Amygdala (tissue), 56 donors: ENCODE measurements at places on chromosomes 6 and 20.

DNA sequence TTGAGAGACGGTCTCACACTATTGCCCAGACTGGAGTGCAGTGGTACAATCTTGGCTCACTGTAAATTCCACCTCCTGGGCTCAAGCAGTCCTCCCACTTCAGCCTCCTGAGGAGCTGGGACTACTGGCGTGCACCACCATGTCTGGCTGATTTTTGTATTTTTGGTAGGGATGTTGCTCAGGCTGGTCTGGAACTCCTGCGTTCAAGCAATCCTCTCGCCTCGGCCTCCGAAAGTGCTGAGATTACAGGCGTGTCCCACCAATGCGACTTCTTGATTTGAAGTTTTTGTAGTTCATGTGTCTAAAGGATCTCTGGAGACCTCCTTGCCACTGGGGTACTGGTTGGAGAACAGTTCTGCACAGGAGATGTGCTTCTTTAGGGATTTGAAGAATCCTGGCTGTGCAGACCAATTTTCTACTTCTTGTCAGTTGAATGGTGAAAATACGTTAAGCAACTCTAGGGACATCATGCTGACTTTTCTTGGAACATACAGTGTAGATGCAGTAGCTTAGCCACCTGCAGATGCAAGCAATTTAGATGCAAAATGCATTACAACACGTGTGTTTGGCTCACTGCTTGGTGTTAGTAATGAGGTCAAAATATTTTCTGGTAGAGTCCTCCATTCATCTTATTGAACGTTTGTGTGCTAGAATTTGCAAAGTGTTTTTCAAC lies 28.2 kb downstream of the SYTL3 start:
- DNase-seq = no peak

GRCh38 chr20:1918491-1919165 lies 23.4 kb downstream of the SIRPA start:
- DNase-seq = no peak

- DNase-seq = no peak
Measured at GRCh38 chr6:26331218-26332073, 33.6 kb upstream of the BTN3A2 start.

DNA sequence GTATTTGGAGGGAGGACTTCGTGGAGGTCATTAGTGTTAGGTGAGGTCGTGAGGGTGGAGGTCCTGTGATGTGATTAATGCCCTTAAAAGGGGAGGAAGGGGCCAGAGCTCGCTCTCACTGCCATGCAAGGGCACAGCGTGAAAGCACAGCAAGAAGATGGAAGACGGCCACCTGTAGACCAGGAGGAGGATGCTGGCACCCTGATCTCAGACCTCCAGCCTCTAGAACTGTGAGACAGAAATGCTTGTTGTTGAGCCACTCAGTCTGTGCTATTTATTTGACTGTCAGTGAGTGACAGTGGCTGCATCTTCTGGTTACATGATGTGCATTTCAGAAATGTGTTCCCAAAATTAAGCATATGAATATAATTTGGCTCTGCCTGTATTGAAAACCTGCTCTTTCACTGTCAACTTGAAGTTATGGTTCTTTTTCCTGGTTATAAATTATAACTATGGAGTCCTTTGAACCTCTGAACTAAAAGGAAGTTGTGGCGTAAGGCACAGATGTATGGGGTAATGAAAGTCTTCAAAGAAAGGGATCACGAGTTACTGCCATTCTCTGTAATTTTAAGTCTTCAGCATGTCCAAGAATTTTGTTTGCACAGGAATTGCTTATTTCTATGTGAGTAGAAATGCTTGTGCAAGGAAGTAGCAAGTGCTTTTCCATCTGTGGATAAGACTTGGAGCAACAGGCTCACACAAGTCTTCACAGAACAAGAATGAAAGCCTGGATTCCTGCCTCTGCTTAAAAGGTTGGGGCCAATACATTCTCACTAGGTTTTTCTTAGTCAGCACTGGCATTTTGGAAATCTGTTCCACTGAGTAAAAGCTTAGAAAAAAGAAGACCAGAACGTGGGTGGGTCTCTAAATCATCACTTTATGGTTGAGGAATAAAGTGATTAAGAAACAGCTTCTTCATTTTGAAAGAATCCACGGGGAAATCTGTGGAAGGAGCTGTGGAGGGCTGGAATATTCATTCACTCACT lies 10.3 kb downstream of the PPP1R14C start:
- DNase-seq = no peak

DNA sequence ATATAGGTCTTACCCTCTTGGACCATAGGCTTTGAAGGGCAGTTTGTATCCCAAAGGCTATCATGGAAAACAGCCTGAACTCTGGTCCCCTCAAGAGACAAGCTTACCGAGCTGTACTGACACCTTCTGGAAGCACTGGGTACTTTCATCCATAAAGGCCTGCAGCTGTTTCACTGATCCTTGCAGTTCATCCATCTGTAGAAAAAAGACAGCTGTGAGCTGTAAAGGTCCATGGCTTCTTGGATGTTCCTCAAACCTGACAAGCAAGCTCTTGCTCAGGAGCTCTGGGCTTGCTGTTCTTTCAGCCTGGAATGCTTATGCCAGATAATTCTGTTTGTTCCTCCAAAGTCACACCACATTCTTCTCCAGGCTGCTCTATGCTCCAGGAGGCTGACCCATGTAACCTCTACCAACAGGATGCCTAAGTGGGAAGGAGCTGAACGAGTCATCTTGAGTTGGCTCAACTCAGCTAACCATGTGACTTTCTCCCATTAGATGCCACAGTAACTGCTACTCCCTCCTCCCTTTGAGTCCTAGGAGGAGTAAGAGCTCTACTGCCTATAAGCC lies 8.8 kb upstream of the NDRG3 start:
- peak; percentile 19 for DNase-seq

GRCh38 chr6:7341989-7342742 lies 29.2 kb upstream of the SSR1 start:
- DNase-seq = no peak

DNA sequence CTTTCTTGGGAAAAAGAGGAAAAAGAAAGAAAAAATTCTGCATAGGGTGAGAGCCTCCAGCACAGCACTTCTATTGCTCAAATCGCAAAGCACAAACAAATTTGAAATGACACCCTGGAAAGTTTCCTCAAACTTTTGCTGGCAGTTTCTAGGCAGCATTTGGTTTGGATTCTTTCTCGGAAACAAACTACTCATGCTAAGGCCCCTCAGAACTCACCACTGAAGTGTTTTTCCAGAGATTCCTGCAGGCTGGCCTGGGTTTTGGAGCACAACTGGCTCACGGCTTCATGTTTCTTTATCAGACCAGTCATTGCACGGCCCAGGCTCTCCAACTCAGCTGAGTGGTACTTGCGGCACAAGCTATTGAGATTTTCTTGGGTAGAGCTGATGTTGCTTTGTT lies 237.8 kb downstream of the SYNE1 start:
- no peak for DNase-seq

- no peak for DNase-seq
Measured at GRCh38 chr6:147371325-147371724, 137.2 kb upstream of the SAMD5 start.

DNA sequence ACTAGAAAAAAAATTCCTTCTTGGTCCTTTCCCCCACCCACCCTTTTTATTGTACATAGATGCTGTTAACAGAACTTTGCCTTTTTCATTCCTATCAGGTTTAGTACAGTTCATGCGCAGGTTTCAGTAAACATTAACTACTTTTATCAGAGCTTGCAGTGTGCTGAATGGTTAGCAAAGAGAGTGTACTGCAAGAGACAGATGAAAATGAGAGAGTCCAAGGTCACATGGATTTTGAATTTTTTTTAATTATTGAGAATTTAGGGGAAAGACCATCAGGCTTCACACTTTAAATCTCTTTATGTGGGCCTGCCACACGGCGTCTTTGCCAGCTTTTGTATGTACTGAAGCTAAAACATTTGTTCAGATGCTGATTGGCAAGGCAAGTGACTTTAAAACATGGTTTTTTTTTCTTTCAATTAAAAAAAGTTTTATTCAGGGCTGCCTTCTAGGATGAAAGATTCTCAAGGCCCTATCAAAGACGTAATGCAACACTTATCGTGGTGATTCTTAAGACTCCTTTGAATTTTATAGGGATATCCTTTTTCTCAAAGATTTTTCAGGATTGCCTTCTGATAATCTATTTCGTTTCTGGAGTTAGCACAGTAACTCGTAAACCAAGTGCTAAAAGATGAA lies 32.2 kb downstream of the RREB1 start:
- no peak for DNase-seq

- no peak for DNase-seq
Measured at GRCh38 chr6:113908801-113909200, 51.7 kb downstream of the MARCKS start.

DNA sequence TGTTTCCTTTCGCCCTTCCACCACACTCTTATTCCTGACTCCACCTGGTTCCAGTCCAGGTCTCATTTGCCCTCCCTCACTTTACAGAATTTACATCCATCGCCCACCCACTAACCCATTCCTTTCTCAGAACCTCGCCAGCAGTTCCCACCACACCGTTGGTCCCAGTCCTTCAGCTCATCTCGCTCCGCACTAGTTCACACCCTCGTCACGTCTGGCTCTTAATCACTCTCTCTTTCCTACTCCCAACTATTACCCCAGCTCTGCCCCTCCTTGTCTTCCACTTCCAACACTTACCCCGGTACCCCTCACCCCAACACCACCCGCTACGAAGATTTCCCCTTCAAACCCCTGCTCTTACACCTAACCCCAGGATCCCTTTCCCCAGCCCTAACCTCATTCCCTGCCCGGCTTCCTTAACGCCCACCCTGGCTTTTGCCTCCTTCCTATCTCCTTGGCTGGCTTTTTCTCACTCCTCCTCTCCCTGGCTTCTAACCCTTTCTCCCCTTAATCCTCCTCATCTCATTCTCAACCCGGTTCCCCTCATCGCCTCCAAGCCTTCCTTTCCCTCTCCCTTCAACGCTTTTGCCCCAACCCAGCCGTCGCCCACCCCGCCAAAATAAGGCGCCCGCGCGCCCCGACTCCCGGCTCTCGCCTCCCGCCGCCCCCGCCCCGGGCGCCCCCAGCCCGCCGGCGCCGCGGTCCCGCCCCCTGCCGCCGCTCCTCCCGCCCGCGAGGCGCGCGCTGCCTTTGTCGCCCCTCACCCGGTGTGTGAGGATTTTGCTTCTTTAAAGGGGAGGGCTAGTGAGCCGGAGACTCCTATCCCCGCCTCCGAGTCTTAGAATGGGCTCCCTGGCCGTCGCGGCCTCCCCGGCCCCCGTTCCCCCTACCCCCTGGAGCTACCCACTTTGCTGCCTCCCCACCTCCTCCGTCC lies 542 bp downstream of the USP49 start:
- DNase-seq = peak; percentile 68

DNA sequence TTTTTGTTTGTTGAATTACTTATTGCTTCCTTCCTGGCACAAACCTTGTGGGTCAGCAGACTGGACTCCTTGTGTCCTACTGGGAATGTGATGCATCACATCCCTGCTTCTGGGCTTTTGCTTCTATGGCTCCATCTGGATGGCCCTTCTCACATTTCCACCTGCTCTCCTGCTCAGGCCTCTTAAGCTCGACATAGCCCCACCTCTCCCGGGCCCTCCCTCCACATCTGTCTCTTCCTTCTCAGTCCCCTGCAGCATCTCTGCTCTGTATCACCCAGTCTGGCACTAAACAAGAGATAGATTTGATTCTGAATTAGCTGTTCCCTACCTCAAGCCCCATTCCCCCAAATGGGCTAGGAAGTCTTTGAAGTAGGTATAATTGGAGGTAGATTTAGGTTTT lies 356.8 kb downstream of the DHX35 start:
- no peak for DNase-seq

DNA sequence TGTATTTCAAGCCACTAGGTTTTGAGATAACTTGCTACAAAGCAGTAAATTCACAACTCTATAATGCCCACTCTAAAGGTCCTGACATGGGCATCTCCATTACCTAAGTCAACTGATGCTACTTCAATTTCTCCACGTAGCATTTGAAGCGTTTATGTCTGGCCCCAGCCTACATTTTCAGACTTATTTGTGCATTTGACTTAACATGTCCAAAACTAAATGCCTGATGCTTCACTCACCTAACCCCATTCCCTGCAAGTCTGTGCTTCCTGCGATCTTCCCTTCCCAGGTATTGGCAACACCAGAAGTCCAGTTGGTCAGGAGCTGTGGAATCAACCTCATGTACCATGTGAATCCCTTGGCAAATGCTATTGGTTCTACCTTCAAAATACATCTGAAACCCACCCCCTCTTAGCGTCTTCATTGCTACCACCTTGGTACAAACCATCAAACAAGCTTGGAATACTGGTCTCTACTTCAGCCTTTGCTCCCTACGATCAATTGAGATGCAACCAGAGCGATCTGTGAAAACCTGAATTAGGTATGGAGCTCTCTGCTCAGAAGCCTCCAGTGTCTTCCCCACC lies 12.8 kb upstream of the ZNFX1 start:
- no peak for DNase-seq

- no peak for DNase-seq
Measured at GRCh38 chr6:122650403-122650802, 40.2 kb downstream of the PKIB start.

DNA sequence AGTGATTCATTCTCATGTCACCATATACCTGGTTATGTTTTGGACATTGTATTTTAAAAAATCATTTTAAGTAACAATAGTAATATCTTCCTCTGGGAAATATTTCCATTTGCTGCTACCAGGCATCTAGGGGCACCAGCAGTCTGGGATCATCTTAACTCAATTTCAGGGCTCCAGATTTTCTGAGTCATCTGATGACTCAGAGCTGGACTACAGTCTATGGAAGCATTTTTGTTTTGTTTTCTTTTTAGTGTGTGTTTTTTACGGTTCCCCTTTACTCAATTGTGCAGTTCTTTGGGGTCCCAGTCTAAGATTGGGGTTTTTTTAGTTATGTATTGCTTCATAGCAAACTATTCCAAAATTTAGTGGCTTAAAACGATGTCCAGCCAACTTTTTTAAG lies 5.7 kb upstream of the FKBP5 start:
- DNase-seq = no peak

GRCh38 chr6:39357998-39358686 lies 35.6 kb upstream of the KCNK16 start:
- no peak for DNase-seq

DNA sequence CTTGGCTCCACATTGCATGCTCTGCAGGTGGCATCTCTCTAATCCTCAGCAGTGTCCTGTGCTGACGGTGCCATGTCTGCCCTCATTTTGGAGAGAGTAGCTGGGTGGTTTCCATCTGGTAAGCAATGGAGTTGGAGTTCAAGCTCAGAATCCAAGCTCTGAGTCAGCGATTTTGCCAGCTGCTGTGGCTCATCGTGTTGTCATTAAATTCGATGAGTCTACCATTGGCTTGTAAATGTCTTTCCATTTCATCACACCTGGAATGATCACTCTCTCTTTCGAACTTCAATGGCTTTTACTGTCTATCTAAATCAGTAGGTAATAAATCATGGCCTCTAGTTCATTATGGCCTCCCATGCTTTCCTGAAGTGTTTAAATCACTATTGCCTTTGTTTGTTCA lies 378.5 kb upstream of the TSHZ2 start:
- DNase-seq = no peak
